ENCODE measurements at places on chromosomes 16 and 17.

GRCh38 chr16:75203096-75203495 is 3.9 kb downstream of the CTRB2 start:
- DNase-seq = no peak

- DNase-seq = no peak
Measured at GRCh38 chr17:17710355-17710727, 29.1 kb downstream of the RAI1 start.

DNA sequence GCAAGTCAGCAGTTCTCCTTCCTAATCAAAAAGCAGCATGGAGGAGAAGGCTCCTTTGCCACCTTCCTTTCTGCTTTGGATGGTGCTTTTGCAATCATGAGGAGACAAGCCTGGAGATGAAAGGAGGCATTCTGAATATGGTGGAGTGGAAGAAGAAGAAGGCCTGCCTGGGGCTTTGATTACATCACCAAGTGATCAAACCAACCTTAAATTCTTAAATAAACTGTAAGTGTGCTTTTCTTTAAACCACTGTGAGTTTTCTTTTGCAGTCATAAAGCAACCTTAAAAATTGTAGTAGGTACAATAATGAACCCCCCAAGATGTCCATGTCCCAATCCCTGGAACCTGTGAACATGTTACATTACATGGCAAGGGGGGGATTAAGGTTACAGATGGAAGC is 31.7 kb upstream of the IL21R start:
- DNase-seq = no peak

GRCh38 chr16:10641953-10642949 is 52.5 kb downstream of the TEKT5 start:
- DNase-seq = no peak

DNA sequence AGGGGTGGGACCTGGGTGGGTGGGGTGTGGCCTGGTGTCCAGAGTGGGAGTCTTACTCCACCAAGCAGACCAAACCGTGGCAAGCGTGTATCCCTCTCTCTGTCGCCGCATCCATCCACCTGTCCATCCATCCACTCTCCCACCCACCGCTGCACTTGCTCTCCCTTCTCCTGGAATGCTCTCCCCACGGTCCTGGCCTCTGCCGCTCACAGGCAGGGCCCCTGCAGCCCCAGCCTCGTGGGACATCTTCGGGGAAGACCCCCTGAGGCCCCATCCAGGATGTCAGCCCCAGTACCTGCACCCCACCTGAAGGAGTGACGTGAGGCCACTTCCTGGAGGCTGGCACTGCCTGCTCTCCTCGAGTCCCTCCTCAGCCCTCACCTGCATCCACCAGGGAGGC is 189.5 kb upstream of the GSE1 start:
- DNase-seq = no peak

GRCh38 chr17:68733241-68734176 is 132.3 kb upstream of the FAM20A start:
- DNase-seq = no peak

GRCh38 chr16:87835882-87836331 is 33.4 kb downstream of the SLC7A5 start:
- no peak for DNase-seq

- no peak for DNase-seq
Measured at GRCh38 chr16:85401370-85401916, 211.7 kb upstream of the GSE1 start.

GRCh38 chr16:15765116-15765515 is 91.7 kb downstream of the MYH11 start:
- DNase-seq = no peak

DNA sequence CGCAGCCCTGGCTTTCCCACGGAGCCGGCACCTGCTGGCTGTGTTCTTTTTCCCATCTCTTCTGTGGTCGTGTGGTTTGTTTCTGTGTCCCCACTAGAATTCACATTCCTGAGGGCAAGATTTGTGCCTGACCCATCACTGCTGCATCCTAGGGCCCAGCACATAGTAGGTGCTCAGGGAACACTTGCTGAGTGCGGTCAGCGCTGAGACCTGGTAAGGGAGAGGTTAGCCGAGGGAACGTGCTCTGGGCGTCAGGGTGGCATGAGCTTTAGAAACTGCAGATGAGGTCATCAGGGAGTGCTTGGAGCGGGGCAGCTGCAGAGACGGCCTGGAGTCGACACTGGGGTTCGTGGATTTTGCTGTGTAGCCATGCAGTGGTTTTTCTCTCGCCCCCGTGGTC is 5.9 kb downstream of the DEF8 start:
- no peak for DNase-seq

DNA sequence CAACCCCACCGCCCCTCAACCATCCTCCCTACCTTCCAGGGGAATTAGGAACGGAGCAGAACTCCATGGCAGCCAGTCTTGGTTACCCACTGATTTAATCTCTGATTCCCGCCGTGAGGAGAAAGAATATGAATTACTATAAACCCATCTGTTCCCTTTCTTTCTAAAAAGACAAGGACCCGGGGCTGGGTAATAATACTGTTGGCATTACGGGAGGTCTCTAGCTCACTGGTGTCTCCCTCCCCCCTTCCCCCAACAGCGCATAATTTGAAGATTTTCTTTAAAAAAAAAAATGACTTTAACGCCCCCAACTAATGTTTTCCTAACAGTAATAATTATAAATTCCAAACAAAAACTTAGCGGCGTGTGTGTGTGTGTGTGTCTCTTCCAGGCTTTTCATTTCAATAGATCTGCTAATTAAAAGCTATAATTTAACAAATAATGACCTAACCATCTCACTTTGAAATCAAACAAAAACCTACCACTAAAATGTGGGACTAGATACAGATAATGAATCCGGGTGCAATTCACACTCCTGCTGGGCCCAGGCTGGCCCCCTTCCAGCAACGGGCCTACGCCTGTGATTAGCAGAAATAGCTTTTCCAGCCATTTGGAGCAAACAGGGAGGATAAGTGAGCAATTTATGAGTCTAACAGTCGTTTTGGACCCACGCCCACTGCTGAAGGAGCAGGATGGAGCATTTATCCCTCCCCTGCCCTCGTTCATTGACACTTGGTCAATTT is 18.2 kb upstream of the BHLHA9 start:
- DNase-seq = no peak

DNA sequence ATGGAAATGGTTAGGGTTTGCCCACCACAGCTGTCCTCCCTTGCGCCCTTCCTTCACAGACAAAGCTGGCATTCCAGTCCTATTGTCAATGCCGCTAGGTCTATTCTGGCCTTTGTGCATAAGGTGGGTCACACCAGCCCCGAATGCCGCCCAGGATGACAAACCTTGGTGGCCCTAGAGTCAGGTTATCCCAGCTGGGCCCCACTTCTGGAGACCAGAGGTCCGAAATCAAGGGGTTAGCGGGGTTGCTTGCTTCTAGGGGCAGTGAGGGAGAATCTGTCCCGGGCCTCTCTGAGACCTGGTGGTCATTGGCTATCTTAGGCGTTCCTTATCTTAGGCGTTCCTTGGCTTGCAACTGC is 472.1 kb downstream of the SOX9 start:
- DNase-seq = no peak

GRCh38 chr17:37068266-37068665 is 119.5 kb downstream of the AATF start:
- DNase-seq = no peak

GRCh38 chr16:10839279-10839666 is 20.7 kb upstream of the TVP23A start:
- DNase-seq = no peak

DNA sequence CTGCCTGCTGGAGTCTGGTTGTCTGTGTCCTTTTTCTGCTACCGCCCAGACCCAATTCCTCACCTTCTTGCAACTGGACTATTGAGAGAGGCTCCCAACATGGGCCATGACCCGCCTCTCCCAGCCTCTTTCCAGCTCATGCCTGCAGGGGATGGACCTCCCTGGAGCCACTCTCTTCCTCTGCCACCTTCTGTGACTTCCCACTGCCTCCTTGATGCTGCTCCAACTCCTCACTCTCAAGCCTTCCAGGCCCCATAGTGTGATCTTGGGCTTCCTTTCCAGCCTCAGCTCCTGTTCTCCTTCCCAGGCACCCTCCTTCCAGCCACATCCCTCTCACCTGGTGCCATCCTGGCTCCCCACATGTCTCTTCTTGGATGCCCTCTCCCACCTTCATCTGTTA is 11.1 kb downstream of the ZNF768 start:
- DNase-seq = no peak

DNA sequence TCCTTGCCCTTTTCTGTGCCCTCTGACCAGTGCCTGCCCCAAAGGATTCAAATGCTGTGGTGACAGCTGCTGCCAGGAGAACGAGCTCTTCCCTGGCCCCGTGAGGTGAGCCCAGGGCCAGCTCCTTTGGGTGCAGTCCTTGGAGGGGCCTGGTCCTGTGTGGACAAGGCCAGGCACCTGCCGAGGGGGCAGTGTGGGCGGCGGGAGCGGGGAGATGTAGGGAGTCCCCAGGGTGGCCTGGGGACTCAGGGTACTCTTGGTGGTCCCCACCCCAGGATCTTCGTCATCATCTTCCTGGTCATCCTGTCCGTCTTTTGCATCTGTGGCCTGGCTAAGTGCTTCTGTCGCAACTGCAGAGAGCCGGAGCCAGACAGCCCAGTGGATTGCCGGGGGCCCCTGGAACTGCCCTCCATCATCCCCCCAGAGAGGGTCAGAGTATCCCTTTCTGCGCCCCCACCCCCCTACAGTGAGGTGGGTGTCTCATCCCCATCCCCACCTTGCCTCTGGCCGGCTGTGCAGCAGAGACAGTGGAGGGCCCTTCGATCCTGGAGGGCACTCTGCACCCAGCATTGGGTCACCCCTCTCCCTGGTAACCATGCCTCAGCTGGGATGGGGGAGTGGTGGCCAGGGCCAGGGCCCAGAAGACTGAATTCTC is 4.4 kb downstream of the TMEM92 start:
- DNase-seq = no peak

GRCh38 chr16:22373662-22374310 is 633 bp downstream of the CDR2 start:
- DNase-seq = peak; percentile 65

- peak; percentile 47 for DNase-seq
Measured at GRCh38 chr17:50189550-50190292, 11.7 kb downstream of the COL1A1 start.

DNA sequence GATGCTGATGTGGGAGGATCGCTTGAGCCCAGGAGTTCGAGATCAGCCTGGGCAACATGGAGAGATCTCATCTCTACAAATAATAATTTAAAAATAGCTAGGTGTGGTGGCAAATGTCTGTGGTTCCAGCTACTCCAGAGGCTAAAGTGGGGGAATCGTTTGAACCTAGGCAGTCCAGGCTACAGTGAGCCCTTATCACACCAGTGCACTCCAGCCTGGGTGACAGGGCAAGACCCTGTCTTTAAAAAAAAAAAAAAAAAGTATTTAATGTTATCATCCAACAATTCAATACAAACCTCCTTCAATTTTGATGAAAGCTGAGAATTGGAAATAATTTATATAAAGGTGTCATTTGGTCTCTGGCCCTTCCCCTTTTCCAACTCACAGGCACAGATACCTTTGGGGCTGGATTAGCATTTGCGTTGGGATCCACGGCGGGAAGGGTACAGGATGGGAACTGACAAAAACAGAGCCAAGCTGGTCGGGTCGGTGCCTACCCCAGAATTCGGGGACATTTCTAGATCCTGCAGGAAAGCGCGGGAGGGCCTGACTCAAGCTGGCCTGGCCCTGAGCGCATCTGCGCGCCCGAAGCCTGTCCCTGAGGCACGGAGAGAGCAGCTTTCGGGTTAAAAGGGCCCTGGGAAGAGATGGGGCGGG is 860 bp upstream of the DCAF7 start:
- no peak for DNase-seq

GRCh38 chr17:79629548-79630049 is 18.7 kb upstream of the RBFOX3 start:
- no peak for DNase-seq

- no peak for DNase-seq
Measured at GRCh38 chr16:30761427-30761927, 385 bp downstream of the CFAP119 start.

GRCh38 chr16:30349675-30350074 is 5.4 kb downstream of the CD2BP2 start:
- no peak for DNase-seq

DNA sequence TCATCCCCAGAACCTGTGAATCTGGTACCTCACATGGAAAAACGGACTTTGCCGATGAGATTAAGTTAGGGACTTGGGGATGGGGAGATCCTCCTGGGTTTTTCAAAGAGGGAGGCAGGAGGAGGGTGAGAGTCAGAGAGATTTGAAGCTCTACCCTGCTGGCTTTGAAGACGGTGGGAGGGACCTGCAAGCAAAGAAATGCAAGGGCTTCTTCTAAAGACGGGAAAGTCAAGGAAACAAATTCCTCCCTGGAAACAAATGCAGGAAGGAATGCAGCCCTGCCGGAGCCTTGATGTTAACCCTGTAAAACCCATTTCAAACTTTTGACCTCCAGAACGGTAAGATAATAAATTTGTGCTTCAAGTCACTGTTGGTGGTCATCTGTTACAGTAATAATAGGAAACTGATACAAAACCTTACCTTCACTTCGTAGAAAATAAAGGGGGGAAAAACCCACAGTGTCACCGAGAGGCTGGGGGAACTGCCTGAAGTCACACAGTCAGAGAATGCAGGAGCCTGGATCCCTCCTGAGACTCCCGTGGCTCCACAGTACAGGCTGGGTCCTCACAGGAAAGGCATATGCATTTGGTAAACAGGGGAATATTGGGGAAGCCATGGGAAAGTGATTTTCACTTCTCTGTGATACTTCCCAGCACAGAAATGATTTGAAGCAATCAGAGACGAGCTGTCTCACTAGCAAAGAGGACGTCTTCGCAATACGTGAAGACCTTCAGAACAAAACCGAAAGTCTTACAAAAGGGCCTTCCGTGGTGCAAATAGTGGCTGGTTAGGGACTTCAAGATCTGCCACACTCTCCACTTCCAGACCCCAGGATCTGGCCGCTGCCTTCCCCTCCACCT is 58.9 kb upstream of the CLEC3A start:
- no peak for DNase-seq

DNA sequence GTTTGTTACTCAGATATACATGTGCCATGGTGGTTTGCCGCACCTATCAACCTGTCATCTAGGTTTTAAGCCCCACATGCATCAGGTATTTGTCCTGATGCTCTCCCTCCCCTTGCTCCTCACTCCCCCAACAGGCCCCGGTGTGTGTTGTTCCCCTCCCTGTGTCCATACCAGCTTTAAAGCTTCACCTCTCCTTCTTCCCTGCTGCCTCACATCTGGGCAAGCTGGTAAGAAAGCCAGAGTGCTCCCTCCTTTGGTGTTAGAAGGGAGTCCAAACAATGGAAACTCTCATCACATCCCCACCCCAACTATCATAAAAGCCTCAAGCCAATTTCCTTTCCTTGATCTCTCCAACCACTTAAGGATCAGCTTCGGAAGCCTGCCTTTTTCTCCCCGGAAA is 1115.6 kb upstream of the GOT2 start:
- DNase-seq = no peak

GRCh38 chr17:2898255-2898926 is 102.2 kb downstream of the RAP1GAP2 start:
- DNase-seq = no peak
